ENCODE measurements at places on chromosomes 7 and 10.

DNA sequence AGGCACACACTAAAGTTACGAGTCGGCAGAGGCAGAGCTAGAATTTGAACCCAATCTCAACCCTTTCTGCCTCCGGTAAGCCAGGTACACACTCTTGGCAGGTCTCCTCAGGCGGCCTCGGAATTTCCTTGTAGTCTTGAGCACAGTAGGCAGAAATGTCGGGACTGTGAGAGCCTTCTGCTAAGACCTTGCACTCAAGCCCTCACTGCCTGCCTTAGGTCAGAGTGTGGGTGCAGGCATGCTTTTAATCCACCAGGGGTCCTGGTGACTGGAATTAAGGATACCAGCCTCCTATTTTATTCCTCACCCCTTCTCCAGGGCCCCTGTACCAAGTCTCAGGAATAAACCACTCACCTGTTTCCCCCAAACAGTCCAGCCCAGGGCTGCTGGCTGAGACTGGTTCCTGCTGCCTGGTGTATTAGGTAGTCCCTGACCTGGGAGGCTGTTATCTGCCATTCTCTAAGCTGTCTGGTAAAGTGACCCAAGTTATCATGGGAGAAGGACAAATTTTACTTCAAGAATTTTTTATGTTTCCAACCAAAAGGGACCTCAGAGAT lies 855 bp downstream of the ATP6V1F start:
- DNase-seq, result no peak

DNA sequence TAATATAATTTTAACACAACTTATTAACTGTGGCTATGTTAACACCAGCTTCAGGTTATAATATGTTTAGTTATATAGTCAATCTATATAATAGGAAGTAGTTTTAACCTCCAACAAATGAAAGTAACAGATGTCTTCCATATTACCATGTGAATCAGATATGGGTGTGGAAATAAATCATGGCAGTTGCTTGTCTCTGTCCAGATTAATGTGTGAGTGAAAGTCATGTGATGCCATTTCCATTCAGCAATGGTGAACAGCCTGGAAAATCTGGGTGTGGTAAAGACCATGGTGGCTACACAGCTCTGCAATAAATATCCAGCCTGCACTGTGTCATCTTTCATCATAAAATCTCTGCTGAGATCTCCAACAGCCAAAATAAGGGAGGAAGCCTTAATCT lies 27.8 kb downstream of the HEPACAM2 start:
- no peak for DNase-seq

- DNase-seq, result no peak
Measured at GRCh38 chr10:25758041-25758457, 176.0 kb upstream of the MYO3A start.

DNA sequence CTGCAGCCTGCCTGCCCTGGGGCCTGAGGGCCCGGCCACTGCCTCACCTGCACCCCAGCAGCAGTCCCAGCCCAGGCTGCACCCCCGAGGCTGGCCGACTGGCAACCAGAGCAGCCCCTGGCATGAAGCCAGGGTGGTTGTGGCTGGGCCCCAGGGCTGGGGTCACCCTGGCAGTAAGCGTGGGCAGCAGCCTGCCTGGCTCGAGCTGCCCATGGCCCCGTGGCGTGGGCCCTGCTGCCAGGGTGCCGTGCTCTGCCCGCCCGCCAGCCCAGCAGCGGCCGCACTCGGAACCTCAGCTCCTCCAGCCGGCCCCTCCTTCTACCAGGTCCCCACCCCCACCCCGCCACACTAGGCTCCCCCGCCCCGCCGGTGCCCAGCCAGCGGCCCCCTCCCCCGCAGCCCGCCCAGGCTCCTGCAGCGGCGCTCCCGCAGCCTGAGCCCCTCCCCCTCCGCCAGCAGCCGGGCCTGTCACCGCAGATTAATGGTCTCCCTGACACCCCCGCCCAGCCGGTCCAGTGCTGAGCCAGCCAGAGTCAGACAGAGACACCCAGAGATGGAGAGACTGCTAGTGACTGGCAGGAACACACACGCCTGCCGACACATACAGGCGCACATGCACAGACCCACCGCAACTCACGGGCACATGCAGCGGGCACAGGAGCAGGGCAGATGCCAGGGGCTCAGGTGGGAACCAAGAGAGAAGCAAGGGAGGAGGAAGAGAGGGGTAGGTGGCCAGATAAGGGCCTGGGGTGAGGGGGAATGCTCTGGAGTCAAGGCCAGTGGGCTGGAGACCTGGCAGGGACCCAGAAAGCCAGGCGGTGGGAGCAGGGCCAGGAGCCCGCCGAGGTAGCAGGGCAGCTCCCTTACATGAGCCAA lies 22.4 kb downstream of the KCNH2 start:
- DNase-seq, result no peak

- DNase-seq, result no peak
Measured at GRCh38 chr10:59391060-59391459, 28.7 kb upstream of the FAM13C start.

GRCh38 chr7:151857866-151858450 lies 19.0 kb downstream of the PRKAG2 start:
- DNase-seq, result no peak

- DNase-seq, result no peak
Measured at GRCh38 chr10:97647556-97647955, 7.1 kb downstream of the PI4K2A start.

DNA sequence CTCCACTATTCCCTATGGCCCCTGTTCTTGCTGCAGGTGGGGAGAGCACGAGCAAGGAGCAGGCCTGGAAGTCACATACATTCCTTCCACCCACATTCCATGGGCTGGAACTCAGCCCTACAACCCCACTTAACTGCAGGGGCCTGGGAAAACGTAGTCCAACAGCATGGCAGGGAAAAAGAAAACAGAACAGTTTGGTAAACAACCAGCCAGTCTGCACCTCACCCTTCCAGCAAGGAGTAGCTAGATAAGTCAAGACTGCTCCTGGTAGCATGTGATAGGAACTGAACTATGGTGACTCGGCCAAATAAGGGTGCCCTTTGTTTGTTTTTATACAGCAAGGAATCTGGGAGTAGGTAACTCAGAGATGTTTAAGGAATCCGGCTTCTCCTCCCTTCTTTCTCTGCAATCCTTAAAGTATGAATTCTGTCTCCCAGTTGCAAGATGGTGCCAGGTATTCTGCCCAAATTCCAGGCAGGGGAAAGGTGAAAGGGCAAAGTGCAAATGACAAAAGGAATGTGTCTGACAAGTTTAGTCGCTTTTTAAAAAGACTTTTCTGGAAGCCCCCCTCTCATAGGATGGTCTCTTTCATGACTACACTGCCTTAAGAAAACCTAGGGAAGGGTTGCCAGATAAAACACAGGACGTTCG lies 311.7 kb upstream of the NEBL start:
- DNase-seq, result no peak

Data from stimulated activated CD4-positive, alpha-beta T cell treated with anti-CD3 and anti-CD28 coated beads, Interleukin-1b, Interleukin-23, amount 100 ng/mL, for 1 hour (primary cell).